ENCODE measurements at places on chromosomes 11 and 22. TPM values are rescaled to one million over a fixed set of nuclear protein-coding genes. Genes with fewer than 3 reads are reported as not detected.

DNA sequence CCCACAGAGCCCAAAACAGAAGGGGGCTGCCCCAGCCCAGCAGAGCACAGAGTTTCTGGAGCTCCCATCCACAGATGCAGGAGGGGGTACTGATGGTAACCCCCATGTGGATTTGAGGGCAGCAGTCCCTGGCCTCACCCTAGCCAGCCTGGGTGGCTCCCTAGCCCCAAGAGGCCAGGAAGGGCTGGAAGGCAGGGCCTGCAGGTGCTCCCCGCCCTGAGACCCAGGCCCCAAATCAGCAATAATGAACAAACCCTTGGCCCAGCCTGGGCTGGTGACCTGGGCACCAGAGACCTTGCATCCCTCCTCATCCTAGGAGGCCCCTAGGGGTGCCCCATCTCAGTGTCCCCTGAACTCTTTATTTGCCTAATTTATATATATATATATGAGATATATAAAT is 61.6 kb downstream of the MORC2 start:
- H3K4me1 ChIP-seq, result no peaks in the 10 kb centered on the region
- no peak overlapping the region for H3K4me3 ChIP-seq
- no peak overlapping the region for H3K27ac ChIP-seq
- H3K27me3 ChIP-seq, result no peaks in the 10 kb centered on the region

GRCh38 chr11:21307874-21308273 is 638.5 kb downstream of the NELL1 start:
- no peaks in the 10 kb centered on the region for H3K27me3 ChIP-seq
- no peak for DNase-seq
- no peak overlapping the region for H3K27ac ChIP-seq
- no peak overlapping the region for H3K4me3 ChIP-seq
- no peaks in the 10 kb centered on the region for H3K4me1 ChIP-seq
- H3K36me3 ChIP-seq, result no peaks in the 10 kb centered on the region

- no peak overlapping the region for H3K4me3 ChIP-seq
- peaks cover 56% of the 10 kb centered on the region for H3K36me3 ChIP-seq
- peak overlapping the region; percentile 42 for H3K27ac ChIP-seq
- H3K27me3 ChIP-seq, result no peaks in the 10 kb centered on the region
- peaks cover 7% of the 10 kb centered on the region for H3K4me1 ChIP-seq
- no peak for DNase-seq
Observed at GRCh38 chr11:85955531-85955930, 100.3 kb downstream of the CCDC83 start.

Gene OPCML
- not detected for total RNA-seq

Gene RFPL3
- total RNA-seq, result not detected

All from psoas muscle (tissue), 8 donors.